Activated gamma-delta T cell (primary cell): ENCODE measurements at places on chromosomes 3 and 15.

- DNase-seq: no peak
Measured at GRCh38 chr3:69300296-69300695, 85.6 kb downstream of the FRMD4B start.

GRCh38 chr15:41256577-41257038 lies 25.5 kb downstream of the CHP1 start:
- DNase-seq: no peak

- no peak for DNase-seq
Measured at GRCh38 chr3:66492672-66493071, 8.2 kb downstream of the LRIG1 start.

DNA sequence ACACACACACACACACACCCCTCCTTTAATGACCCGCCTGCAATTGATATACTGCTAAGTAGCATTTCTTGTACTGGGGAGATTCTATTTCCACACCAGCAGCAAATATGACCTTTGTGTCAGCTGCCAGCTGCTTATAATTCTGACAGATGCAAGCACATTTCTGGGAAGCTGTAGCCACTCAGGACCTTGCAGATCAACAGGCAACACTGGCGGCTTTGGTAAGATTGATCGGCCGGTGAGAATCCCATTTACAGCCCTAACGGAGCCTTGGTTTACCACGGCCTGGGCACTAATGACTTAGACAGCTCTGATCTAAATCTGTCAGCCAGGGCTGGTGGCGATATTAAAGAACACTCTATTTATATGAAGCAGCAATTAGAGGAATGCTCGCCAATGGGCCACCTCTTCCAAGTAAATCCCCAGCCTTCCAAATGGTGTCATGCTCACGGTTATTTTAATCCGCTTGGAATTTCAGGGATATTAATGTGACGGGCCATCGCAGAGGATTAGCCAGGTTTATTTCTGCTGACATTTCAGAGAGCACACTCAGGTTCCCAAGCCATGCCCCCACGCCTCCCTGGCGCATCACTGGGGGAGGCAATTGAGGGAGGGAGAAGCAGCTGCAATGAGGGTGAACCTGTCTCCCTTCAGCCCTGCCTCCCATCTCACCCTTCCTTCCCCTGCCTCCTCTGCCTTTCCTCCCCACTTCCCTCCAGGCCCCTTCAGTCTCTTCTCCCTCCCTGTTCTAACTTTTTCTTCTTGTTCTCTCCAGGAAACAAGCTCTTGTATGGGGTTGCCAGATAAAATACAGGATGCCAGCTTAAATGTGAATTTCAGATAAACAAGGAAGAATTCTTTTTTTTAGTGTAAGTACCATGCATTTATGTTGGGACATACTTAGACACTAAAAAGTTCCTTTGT lies 287.0 kb downstream of the TLE3 start:
- no peak for DNase-seq

DNA sequence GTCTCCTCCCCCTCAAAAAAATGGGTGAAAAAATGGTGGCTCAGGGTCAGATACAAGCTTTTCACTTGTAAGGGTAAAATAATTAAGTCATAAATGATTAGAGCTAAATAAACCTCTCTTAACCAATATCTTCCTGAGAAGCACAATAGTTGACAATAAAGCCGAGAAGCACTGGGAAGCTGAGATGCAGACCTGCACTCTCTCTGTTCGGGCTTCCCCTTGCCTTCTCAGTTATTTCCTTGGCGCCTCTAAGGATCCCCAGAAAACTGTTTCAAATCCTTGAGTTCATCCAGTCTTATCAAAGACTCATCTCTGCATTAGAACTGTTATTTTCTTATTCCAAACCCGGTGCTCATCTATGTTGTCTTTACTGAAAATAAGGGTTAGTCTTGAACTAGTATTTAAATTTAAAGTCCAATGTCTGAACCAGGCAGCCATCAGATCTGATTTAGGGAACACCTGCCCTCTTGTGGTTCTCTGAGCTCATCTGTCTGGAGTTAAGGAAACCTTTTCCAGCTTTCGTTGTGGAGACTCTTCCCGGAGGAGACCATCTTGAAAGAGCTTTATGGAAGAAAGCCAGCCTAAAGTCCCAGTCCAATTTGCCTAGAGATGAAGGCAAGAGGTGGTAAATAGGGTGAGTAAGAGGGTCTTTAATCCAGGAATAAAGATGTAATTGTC lies 256.4 kb upstream of the MCTP2 start:
- DNase-seq: no peak

DNA sequence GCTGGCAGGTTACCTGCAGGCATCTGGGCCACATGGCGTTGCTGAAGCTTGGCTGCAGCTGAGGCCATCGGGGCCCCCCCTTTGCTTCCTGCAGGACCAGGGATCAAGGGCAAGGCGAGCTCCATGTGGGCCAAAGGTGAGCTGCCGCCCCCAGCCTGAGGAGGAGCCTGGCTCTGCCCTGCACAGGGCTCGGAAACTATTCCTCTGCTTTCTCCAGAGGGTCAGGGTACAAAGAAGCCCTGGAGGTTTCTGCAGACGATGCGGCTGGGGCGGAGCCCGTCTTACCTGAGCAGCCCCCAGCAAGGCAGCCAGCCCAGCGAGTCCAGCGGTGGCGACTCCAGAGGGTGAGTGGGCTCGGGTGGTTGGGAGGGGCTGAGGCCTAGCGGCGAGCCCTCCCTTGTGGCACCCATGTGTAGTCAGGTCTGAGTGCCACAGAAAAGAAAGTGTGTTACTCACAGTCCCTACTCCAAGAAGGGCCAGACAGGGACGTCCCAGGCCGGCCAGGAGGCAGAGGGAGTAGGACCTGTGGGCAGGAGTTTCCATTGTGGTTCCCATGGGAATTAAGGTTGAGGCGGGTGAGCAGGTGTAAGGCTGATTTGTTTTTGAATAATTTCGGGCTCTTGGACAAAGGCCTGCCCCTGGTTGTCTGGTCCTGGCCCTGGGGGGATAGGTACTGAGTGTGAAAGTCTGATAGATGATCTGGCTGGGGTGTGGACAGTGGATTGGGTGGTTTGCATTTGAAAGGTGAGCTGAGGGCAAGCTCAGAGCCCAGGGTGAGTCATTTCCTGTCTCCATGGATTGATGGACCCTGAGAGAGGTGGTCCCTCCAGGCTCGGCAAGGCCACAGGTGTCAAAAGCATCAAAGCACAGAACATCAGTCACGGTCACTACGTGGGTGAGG lies 25.4 kb downstream of the CFAP100 start:
- no peak for DNase-seq

DNA sequence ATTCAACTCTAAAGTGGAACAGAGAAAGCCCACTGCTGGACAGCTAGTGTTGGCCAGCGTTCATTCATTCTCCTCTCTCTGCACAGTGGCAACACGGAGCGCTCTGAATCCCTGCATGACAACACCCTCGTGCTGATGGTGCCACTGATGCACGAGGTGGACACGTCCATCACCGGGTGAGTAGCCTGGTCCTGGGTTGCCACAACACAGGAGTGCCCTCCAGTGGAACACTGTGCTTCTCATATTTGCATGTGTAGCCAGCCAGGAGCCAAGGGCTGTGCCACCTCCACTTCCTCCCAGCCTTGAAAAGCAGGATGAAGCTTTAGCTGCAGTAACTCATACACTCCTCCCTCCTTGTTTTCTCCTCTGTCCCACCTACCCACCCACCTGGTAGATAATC lies 120.0 kb upstream of the CTDSPL start:
- no peak for DNase-seq

DNA sequence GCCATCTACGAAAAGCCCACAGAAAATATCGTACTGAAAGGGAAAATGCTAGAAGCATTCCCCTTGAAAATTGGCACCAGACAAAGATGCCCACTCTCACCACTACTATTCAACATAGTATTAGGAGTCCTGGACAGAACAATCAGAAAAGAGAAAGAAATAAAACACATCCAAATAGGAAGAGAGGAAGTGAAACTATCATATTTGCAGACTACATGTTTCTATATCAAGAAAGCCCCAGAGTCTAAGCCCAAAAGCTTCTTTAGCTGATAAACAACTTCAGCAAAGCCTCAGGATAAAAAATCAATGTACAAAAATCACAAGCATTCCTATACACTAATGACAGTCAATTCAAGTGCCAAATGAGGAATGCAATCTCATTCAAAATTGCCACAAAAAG lies 15.6 kb downstream of the OR5K3 start:
- no peak for DNase-seq

DNA sequence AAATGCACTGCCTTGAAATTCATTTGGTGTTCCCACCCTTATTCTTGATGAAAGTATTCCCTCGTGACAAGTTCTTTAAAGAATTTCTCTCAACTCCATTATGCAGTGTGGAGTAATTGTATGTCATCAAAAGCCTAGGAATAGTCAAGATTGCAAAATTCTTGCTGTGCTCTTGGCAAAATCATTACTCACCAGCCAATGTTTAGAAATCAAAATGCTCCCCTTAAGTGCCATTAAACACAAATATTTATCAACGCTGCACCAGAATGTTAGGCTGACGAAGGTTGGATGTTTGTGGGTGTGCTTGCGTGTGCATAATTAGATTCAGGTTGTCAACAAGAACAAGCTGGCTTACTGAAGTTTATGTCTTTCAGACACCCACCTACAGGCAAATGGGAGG lies 40.5 kb downstream of the SST start:
- no peak for DNase-seq

DNA sequence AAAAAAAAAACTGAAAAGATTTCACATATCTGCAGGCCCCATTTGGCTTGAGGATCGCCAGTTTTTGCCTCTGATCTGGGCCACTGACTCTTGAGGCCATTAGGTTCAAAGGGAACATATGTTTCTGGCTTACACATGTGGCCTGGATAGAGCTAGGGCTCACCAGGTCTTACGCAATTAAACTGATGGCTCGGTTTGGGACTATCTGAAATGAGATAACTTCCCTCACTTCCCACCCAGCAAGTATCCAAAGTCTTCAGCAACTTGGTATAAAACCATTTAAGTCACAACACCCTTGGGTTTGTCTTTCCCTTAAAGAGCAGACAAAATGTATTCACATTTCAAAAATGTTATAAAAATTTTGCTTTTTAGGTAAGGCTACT lies 36.3 kb downstream of the LRIG1 start:
- DNase-seq: no peak

- DNase-seq: no peak
Measured at GRCh38 chr15:89749054-89749453, 2.0 kb downstream of the MESP1 start.

DNA sequence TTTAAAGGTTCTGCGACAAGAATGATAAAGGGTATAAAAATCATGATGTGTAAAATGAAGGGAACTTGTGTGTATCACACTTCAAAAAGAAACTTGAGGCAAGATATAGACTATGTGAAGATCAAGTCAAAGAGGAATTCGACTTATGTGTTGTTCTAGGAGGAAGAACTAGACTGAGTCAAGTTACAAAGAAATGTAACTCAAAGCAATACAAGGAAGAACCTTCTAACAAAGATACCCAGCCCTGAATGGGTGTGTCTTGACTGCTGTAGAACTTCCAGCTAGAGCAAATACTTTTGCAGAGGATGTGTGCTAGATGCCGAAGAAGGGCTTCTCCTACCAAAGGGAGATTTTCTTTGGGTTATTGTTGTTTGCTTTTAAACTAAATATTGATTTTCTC lies 2.4 kb downstream of the SLC49A4 start:
- no peak for DNase-seq

GRCh38 chr15:77823736-77824135 lies 191.0 kb upstream of the LINGO1 start:
- DNase-seq: no peak

DNA sequence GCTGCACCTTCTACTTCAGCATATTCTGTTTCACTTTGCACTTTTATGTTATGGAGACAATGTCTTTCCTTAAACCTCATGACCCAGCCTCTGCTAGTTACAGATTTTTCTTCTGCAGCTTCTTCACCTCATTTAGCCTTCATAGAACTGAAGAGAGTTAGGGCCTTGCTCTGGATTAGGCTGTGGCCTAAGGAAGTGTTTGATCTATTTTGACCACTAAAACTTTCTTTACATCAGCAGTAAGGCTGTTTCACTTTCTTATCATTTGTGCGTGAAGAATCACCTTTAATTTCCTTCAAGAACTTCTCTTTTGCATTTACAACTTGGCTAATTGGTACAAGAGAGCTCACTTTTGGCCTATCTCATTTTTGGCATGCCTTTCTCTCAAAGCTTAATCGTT lies 40.9 kb downstream of the PHLDB2 start:
- DNase-seq: no peak

GRCh38 chr3:76107935-76108570 lies 322.7 kb upstream of the ZNF717 start:
- DNase-seq: no peak

- DNase-seq: no peak
Measured at GRCh38 chr15:75153087-75153486, 48.6 kb upstream of the C15orf39 start.

GRCh38 chr3:29544701-29545363 lies 264.0 kb downstream of the RBMS3 start:
- DNase-seq: no peak

GRCh38 chr3:78148986-78149717 lies 1109.3 kb downstream of the ROBO2 start:
- DNase-seq: no peak

DNA sequence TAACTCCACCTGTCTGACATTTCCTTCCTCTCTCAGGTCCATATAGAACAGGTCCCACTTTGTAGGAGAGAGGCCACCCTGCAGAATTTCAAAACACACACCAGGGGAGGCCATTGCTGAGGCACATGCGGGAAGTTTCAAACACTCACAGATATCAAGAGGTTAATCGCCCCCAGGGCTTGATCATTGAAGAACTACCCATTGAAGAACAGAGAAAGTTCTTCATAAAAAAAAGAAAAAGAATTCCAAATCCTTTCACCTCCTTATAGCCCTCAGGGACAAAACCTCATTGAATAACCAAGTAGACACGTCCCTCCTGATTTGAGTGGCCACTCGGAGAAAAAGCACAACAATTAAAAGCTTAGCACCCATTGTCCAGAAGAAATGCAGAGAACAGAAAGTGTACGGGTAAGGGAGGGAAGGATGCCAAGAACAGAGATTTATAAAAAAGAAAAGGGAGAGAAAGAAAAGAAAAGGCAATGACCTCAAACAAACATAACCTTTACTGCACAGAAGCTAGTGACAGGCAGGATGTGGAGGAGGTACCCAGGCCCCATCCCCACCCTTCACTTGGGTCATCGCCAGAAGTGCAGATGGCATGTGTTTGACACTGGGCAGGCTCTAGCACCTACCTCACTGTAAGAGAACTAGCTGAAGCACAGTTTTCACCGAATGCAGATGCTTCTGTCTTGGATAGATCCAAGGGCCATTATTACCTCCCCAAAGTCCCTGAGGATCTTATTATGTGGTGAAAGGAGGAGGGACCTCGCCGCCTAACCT lies 112.3 kb upstream of the HES1 start:
- no peak for DNase-seq

DNA sequence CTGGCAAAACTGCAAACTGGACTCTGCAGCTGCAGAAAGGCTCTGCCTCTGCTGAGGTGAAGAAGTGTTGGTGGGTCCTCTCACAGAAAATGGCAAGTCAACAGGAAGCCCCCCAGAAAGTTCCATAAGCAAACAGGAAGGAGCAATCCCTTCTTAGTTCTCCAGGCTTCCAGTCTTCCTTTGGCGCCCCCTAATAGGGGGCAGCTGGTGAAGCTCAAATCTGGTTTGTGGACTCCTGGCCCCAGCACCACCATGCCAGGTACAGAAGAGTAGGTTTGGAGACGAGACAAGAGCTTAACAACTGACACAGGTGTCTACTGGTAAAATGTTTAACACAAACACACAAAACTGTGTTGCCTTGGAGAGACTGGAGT lies 35.5 kb downstream of the LEO1 start:
- DNase-seq: no peak
